RWPE1 (cell line): ENCODE measurements at places on chromosomes 12 and 14.

DNA sequence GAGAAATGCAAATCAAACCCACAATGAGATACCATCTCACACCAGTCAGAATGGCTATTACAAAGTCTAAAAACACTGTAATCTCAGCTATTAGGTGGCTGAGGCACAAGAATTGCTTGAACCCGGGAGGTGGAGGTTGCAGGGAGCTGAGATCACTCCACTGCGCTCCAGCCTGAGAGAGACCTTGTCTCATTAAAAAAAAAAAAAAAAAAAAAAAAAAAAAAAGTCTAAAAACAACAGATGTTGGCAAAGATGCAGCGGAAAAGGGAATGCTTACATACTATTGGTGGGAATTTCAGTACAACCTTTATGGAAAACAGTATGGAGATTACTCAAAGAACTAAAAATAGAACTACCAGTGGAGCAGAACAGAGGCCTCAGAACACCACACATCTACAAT is 19.0 kb upstream of the ATF7 start:
- no peak for DNase-seq

DNA sequence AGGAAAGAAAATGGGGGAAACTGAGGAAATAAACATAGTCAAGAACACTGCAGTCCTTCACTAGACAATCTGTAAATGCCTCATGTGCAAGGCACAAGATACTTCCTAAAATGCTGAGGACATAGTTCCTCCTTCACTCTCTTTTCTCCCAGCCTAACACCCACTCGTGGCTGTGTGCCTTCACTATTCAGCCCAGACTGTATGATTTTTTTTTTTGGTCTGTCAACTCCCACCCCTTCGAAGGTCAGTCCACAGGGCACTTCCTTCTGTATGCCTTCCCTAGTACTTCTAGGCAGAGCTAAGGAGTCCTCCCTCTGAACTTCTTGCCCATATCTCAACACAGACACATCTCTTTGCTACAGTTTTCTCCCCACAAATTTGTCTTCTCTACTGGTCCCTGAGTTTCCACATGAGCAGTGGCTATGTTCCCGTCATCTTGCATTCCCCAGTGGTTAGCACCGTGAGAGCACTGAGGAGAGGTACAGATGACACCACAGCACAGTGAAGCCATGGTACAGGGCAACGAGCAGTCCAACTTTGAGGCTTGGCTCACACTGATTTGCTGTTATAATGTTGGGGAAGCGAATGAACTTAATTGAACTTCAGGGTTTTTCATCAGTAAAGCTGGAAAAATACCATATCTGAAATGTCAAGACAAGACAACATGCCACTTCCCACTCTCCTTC is 24.1 kb upstream of the SYCP3 start:
- DNase-seq = no peak

DNA sequence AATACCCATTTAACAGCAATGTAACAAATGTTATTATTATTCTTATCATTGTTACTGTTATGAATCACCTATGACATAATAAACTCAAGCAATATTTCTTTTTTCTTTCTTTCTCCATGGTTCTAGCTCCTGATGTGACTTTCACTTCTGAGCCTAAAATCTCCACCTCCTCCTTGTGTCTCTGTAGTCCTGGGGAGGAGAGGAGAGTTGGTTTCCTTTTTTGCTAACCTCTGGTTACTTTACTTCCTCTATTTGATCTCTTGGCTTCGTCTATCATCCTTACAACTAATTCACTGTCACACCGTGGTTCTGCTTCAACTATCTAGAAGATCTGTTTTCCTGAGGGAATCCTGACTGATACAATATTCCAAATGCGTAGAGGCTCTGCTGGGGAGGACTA is 456.6 kb downstream of the VRK1 start:
- DNase-seq = no peak

- DNase-seq = no peak
Observed at GRCh38 chr12:77339610-77340009, 274.2 kb upstream of the E2F7 start.

DNA sequence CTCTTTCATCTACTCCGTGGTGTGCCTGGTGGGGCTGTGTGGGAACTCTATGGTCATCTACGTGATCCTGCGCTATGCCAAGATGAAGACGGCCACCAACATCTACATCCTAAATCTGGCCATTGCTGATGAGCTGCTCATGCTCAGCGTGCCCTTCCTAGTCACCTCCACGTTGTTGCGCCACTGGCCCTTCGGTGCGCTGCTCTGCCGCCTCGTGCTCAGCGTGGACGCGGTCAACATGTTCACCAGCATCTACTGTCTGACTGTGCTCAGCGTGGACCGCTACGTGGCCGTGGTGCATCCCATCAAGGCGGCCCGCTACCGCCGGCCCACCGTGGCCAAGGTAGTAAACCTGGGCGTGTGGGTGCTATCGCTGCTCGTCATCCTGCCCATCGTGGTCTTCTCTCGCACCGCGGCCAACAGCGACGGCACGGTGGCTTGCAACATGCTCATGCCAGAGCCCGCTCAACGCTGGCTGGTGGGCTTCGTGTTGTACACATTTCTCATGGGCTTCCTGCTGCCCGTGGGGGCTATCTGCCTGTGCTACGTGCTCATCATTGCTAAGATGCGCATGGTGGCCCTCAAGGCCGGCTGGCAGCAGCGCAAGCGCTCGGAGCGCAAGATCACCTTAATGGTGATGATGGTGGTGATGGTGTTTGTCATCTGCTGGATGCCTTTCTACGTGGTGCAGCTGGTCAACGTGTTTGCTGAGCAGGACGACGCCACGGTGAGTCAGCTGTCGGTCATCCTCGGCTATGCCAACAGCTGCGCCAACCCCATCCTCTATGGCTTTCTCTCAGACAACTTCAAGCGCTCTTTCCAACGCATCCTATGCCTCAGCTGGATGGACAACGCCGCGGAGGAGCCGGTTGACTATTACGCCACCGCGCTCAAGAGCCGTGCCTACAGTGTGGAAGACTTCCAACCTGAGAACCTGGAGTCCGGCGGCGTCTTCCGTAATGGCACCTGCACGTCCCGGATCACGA is 2.2 kb downstream of the SSTR1 start:
- peak; percentile 26 for DNase-seq

GRCh38 chr12:2963760-2964292 is 4.6 kb downstream of the TEAD4 start:
- DNase-seq = no peak
